Fibroblast of pulmonary artery (primary cell): ENCODE measurements at places on chromosomes 13 and 19.

- DNase-seq = no peak
Measured at GRCh38 chr19:45391346-45391745, 13.5 kb downstream of the PPP1R13L start.

DNA sequence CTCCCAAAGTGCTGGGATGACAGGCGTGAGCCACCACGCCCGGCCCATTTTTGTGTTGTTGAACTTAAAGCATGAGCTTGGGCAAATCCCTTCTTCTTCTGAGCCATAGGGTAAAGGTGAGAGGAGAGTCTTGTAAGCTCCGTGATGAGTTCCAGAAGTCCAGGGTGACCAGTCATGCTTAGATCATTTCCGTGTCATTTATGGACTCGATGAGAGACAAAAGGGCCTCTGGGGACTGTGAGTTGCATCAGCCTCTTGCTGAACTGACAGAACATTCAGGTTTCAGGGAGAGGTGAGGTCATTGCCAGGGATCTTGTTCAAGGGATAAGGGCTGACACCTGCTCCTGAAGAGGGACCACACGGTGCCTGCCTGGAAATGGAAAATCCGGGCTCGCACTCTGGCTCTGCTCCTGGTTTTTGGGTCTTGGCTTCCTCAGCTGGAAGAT is 53.6 kb downstream of the GADD45B start:
- DNase-seq = peak; percentile 91

GRCh38 chr19:43584484-43584883 is 8.9 kb downstream of the PINLYP start:
- no peak for DNase-seq

DNA sequence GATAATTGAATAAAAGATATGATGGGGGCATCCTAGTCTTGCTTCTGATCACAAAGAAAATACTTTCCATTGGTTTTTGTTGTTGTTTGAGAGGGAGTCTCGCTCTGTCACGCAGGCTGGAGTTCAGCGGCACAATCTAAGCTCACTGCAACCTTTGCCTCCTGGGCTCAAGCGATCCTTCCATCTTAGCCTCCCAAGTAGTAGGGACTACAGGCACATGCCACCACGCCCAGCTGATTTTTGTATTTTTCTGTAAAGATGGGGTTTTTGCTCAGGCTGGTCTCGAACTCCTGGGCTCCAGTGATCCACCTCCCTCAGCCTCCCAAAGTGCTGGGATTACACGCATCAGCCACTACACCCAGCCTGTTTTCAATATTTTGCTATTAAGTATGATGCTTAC is 17.1 kb upstream of the PSMC4 start:
- DNase-seq = no peak

GRCh38 chr19:19209372-19209771 is 2.4 kb upstream of the NCAN start:
- no peak for DNase-seq

DNA sequence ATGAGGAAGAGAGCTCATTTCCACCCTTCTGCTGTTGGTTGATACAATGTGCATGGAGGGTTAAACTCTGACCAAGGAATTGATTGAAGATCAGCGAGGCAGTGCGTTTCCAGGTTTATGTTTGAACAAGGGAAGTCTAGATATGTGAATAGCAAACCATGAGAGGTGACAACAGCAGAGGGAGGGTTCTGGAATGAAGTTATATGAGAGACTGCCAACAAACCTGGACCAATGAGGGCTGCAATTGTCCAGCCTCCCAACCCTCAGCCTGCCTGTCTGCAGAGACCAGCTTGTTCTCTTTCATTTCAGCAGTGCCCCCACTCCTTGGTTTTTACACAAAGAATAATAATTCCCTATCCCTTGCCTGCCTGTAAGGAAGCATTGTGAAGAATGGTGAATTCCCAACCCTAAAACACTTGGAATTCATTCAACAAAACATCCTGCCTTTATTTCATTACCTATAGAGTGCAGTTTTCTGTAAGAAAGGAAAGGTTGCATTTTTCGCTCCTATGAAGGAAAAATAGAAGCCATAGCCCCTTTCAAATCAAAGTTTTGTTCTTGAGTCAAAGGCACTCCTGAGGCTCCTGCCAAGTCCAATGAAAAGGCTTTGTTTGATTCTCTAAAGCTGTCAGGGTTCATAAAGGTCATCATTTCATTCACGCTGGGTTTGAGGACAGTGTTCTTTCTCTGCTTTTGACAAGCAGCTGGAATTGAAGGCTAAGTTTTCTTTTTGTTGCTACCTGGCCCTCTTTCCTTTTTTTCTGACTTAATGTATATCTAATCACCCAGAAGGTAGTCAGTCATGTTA is 53.6 kb upstream of the ABCC4 start:
- DNase-seq = peak; percentile 43

DNA sequence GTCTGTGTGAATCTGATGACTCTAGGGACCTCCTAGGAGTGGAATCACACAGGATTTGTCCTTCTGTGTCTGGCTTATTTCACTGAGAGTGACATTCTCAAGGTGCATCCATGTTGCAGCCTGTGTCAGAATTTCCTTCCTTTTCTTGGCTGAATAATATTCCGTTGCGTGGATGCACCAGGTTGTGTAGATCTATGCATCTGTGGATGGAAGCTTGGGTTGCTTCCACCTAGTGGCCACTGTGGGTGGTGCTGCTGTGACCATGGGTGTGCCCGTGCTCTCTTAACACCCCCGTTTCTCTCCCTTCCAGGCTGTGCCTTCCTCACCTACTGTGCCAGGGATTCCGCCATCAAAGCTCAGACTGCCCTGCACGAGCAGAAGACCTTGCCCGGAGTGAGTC is 26.2 kb downstream of the CELF5 start:
- DNase-seq = peak; percentile 29

DNA sequence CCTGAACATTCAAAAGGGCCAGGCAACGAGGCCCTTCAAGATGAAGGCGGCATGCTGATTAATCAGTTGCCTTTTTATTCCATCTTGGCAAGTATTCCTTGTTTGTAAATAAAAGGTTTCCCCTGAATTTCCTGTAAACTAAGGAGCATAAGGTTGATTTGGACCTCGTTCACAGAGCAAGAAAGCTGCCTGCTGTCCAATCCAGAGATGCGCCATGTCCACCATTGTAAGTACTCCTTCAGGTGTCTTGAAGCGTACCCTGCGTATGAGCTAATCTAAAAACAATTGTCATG is 884.7 kb downstream of the PCDH9 start:
- DNase-seq = no peak

GRCh38 chr19:35130761-35131720 is 3.8 kb downstream of the LGI4 start:
- no peak for DNase-seq

DNA sequence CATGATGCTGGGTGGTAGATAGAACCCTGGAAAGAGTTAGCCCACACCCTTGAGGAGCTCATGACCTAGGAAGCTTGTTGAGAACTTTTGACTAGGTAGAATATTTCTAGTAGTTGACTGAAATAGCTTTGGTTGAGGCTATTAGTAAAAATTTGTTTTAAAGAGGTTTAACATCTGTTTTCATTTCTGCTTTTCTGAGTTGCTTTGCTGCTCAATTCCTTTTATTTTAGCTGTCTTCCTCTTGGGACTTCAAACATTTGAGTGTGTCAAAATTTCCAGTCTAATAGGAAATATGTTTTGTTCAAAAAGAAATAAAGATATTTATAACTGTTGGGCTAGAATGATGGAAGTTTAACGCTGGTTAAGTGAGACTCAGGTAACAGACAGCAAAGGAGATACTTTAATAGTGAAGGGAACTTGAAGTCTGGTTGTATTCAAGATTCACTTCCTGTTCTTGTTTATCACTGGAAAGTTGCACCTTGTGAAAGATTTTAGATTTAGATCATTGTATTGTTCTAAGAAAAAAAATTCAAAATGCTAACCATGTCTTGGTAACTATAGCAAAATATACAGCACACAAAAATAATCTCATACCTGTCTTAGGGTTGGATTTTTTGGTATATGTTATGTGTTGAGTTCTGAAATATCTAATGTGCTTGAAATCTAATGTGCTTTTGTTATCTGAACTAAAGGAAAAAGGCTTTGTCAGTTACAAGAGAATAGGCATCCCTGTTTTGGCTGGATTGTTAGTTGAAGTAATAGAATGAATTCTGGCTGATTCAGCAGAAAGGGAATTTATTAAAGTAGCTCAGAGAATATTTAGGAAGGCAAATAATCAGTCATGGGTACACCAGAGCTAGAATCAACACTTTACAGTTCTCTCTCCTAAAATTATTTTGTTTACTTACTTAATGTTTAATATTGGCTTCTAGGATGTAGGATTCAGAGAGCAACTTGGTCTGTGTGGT is 24.4 kb upstream of the GPR18 start:
- no peak for DNase-seq

DNA sequence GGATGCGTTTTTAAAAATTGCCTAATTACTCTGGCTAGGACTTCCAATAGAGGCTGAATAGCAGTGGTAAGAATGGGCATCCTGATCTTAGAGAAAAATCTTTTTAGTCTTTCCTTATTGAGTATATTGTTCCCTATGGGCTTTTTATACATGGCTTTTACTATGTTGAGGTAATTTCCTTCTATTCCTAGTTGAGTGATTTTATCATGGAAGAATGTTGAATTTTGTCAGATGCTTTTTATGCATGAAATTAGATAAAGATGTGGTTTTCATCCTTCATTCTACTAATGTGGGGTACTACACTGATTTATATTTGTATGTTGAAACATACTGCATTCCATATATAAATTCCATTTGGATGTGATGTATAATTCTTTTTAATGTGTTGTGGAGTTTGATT is 2673.8 kb downstream of the PCDH9 start:
- DNase-seq = peak; percentile 16

GRCh38 chr19:1154731-1155351 is 19.2 kb downstream of the SBNO2 start:
- peak; percentile 95 for DNase-seq

GRCh38 chr13:67061750-67062149 is 168.4 kb downstream of the PCDH9 start:
- peak; percentile 37 for DNase-seq

- peak; percentile 68 for DNase-seq
Measured at GRCh38 chr13:71867131-71867814, at the start of gene DACH1. Gene DACH1, minus strand, starts transcription at chr13:71867204.

GRCh38 chr13:99153219-99153618 is 47.4 kb upstream of the UBAC2 start:
- peak; percentile 39 for DNase-seq
